ENCODE measurements at places on chromosomes 12 and 14.
A peak's percentile ranks its signal among the peaks of the same experiment; 100 is the strongest.

GRCh38 chr14:100173353-100173752, 13.9 kb upstream of the DEGS2 start:
- DNase-seq = no peak

- DNase-seq = no peak
Measured at GRCh38 chr14:22494486-22495135, 94.4 kb downstream of the DAD1 start.

DNA sequence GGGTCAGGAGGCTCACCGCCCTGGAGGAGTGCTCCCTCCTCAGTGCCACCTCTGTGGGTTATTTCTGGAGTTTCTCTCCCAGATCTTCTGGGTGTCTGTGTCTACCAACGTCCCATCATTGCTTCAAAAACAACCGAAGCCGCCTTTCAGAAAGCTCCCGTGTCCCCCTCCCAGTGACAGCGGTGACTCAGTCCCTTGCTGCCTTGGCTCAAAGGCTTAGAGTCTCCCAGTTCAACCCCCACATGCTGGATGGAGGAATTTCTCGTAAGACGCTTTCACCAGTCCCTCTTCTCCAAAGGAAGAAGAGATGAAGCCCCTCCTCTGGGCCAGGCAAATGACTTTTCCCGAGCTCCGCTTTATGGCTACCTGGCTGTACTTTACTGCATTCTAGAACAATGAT, 146.6 kb downstream of the RBM19 start:
- no peak for DNase-seq

GRCh38 chr14:63656194-63656593, 14.5 kb upstream of the WDR89 start:
- DNase-seq = no peak

DNA sequence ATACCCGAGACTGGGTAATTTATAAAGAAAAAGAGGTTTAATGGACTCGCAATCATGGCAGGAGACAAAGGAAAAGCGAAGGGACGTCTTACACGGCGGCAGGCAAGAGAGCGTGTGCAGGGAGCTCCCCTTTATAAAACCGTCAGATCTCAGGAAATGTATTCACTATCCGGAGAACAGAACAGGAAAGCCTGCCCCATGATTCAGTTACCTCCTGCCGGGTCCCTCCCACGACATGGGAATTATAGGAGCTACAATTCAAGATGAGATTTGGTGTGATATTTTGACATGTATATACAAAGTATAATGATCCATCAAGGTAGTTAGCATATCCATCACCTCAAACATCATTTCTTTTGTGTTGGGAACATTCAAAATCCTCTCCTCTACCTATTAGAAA, 2.3 kb upstream of the CDCA4 start:
- no peak for DNase-seq

- DNase-seq = no peak
Measured at GRCh38 chr12:106915635-106916026, 40.1 kb upstream of the TMEM263 start.

DNA sequence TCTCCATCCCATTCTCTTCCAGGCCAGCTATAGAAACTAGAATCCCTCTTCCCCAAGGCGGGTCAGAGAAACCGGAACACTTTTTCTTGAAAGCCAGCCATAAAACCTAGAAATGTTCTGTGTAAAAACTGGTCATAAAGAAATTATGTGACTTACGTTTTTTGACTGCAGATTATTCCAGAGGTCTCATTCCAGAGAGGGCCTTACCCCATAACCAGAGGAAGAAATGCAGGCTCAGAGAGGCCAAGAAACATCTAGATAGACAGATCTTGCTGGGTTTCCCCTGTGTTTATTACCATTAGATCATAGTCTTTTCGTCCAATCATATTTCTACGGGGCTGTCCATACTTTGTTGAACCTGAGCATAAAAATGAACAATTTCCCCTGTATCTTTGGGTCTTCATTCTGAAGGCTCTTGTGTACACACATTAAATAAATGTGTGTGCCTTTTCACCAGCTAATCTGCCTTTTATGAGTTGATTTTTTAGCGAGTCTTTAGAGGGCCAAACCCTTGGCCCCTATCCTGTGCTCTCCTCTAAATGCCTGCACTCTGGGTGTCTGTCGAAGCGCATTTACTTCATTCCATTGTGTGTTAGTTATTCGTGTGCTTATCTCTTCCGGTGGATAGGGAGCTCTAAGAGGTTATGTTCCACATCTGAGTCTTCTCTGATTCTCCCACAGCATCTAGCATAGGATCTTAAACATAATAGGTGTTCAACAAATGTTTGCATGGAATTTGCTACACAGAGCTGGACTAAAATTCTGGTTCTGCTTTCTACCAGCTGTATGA, 163.0 kb downstream of the ADCK1 start:
- no peak for DNase-seq

DNA sequence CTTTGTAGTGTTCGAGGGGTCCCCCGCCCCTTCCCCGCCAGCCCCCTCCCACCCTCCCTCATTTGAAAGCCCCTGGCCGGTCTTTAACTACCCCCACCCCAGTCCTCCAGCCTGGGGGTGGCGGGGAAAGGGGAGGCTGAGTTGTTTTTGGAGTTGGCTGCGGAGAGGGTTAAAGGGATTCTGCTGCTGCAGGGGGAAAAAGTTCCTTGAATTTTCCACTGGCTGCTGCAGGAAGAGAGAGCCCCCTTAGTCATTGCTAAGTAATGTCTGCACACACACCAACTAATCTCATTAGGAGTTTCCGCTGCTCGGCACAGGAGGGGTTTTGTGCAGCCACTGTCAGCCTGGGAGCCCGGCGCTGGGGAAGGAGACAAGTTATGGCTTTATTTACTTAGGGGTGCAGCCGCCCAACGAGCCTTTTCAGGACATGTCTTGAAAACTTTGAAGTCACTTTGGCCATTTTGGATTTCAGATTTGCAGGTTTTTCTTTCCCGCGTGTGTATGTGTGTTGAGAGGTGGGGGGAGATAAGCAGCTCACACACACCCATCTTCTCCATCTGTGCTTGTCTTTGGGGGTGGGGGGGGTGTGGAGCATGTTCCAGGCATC, 1.8 kb downstream of the ELK3 start:
- peak; percentile 38 for DNase-seq

- no peak for DNase-seq
Measured at GRCh38 chr14:49962621-49963020, 69.7 kb downstream of the ARF6 start.

DNA sequence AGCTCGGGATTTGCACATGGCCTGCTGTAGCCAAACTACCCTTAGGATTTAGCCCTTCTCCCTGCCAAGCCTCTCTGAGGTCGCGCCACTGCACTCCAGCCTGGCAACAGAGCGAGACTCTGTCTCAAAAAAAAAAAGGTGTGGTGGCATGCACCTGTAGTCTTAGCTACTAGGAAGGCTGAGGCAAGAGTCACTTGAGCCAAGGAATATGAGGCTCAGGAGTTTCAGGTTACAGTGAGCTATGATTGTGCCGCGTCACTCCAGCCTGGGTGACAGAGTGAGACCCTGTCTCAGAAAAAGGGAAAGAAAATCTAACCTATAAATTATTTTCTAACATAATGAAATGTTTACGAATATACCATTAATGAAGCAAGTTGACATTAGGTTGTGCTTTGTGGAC, 29.7 kb downstream of the ESRRB start:
- DNase-seq = no peak

DNA sequence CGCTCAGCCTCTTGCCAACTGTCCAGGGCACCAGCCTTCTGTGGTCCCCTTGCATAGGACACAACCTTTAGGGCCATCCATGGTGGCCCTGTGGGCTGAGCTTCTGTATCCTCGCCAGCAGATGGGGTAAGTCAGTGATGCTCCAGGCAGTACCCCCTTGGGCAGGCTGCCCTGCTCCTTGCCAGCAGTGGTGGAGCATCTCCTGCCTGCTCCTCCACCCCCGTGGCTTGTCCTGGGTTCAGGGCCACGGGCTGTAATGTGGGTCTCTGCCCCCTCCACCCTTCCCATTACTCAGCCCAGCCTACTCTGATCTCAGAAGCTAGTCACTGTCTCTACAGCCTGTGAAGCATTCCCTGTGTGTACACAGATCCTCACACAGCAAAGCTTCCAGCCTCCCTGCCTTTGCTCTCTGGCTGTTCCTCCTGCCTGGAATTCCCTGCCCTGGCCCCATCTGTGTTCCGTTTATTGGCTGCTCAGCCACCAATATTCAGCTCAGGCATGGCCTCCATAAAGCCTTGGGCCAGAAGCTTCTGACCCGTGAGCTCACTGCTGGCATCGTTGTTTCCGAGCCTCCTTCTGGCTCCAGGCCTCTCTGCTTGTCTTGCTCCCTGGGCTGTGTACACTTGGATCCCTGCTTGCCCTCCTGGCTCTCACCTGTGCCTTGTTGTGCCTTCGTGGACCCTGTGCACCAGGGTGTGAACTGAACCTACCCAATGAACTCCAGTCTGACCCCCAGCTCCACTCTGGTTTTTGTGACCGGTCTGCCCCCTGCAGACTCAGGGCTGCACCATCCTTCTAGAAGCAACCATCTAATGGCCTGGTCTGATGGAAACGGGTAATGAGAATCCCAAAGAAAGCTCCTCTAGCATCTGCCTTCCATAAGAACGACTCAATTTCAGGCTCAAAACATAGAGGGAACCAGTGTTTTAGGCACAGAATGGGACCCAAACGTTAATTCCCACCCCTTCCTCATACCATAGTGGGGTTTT, 177.0 kb upstream of the PRMT8 start:
- peak; percentile 6 for DNase-seq

DNA sequence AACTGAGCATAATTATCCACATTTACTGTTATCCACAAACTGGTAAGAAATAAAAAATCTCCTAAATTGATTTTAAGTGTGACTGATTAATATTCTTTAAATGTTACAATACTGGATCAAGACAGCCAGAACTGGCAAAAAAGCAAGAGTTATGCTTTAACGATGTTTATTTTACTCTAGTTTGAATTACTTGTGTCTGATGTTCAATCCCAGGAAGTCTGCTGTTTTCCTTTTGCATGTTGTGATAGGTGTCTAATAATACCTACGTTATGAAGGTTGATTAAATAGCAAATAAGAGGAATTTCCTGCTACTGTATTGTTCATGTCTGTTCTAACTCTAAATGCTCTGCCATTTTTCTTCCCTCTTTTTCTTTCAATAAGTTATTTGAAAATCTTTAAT, 34.4 kb upstream of the OTOGL start:
- DNase-seq = no peak

GRCh38 chr14:92792885-92793284, 1.2 kb upstream of the GOLGA5 start:
- DNase-seq = no peak

DNA sequence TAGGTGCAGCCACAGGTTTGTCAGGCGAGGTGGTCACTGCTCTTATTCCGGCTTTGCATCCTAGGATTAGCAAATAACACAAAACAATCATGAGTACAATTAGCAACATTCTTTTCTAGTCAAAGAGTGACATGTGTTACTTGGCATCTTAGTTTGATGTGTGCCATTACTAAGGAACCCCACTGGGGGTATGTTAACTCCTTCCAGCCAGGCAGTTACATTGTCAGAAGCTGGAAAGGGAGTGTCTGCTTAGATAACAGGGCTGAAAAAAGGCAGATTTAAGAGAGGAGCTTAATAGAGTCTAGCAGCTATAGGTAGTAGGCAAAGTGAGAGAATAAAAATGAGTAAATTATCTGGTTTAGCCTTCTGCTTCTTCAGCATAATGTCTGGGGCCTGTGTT, 30.5 kb upstream of the METAP2 start:
- DNase-seq = no peak

DNA sequence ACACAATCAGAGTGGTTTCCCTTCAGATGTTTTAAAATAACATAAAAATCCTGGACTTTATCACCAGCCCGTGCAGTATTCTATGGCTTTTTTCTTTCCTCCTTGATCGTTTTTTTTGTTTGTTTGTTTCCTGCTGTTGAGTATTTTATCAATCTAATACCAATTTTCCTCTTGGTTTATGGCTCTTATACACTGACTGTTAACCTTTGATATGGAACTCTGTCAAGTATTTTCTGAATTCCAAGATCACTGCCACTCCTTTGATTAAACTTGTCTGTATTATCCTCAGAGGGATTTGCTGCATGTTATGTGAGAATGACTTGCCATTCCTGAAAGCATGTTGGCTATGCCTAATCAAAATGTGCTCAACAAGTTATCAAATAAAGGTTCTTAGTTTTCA, 88.4 kb downstream of the PELI2 start:
- DNase-seq = no peak

DNA sequence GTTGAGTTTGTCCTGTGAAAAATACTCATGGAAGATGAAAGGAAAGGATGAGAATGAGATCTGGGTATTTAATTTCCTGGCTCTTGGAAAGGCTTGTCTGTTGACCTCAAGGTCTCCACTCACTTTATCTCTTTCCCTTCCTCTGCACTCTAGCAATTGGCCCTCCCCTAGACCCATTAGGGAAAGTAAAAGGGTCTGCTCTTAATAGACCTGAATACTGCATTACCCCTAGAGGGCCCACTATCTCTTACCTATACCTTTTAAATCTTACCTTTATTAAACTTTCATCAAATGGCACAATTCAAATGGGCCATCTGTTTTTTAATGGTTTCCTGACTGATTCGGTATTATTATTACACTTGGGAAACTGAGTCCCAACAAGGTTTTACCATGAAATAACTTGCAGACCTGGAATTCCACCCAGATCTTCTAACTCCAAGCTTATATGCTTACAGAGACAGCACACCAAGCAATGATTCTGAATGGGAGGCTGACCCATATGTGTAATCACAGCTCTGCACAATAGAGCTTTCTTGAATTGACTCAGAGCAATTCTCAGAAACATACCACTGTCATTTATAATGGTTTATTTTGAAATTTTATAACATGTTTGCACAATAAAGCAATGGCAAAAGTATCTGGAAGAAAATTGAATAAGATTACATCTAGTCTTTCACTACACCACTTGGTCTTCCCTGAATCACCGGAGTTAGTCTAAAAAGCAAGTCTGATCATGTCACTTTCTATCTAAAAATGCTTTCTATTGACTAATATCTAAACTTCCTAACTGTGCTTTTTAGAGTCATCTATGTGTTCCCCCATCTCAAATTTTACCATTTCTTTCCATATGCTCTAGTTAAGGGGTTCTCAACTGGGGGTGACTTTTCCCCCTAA, 618.5 kb downstream of the NRXN3 start:
- DNase-seq = no peak

- DNase-seq = no peak
Measured at GRCh38 chr12:100197486-100197885, 3.1 kb upstream of the ACTR6 start.

GRCh38 chr12:53330671-53331070, 5.5 kb downstream of the SP7 start:
- no peak for DNase-seq

DNA sequence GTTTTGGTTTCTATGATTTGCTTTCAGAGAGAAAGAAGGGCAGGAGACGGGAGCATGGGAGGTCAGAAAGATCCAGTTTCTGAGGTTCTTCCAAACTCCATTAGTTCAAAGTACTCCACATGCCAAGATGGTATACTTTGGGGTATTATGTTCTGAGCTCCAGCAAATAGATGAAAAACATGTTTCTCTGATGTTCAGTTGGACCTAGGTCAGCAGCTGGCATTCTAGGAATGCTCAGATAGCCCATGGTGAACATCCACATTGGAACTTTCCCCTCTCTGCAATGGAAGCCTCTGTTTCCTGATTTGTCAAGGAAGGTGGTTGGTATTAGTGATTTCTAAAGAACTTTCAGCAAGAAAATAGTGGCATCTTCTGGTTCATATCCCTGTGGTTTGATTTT, 257.5 kb downstream of the KTN1 start:
- no peak for DNase-seq

Measured in CD4-positive, alpha-beta T cell treated with Interleukin-15 for 4 hours (primary cell).